Effector CD8-positive, alpha-beta T cell (primary cell): ENCODE measurements at places on chromosomes 5 and 9.

- DNase-seq = no peak
These were observed 344.1 kb upstream of the ADAMTSL1 start for GRCh38 chr9:18129809-18130334.

DNA sequence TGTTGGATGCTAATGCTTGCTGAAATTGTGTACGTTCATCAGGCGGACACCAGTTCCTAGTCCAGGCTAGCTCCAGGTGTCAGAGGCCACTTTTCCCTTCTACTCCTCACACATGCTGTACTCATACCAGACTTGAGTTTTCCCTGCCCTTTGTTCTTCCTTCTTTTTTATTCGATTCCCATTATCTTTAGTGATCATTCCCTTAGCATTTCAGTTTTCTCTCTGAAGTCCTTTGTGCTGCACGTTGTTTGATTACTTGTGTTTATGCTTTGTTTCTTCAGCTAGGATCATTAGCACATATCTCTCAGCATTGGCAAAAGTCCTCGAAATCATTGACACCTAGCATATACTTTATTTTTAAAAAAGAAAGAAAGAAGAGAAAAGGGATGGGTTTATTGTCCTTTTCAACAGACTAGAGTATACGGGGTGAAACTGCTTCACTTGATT, 409 bp upstream of the COX7C start:
- no peak for DNase-seq

GRCh38 chr9:121598965-121599871, 52.2 kb upstream of the DAB2IP start:
- DNase-seq = no peak

- no peak for DNase-seq
These were observed 42.9 kb upstream of the ERBIN start for GRCh38 chr5:65883461-65883860.

DNA sequence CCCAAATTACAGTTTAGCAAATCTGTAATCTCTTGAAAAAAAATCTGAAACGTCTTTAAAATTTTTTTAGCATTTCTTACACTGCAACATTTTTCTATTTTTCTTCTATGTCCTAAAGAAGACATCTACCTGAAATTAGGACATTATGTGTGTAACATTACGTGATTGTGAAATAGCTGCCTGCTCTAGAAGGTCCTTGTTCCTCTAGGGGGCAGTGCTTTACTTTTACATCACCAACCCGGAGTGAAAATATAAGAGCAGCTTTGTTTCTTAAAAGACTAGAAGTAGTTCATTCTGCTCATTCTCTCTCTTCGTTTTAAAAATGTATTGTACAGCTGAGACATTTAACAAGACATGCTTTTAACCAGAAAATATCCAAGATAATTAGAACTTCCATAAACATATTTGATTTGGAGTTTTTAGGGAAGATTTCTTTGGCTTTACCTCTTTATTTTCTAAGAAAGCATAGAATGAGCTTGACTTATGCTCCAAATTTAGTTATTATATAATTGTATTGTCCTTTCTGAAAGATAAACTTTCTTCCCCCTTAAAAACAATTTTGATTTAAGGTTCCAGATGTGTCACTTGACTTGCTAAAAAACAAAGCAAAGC, 48.1 kb upstream of the RIOK2 start:
- DNase-seq = no peak

DNA sequence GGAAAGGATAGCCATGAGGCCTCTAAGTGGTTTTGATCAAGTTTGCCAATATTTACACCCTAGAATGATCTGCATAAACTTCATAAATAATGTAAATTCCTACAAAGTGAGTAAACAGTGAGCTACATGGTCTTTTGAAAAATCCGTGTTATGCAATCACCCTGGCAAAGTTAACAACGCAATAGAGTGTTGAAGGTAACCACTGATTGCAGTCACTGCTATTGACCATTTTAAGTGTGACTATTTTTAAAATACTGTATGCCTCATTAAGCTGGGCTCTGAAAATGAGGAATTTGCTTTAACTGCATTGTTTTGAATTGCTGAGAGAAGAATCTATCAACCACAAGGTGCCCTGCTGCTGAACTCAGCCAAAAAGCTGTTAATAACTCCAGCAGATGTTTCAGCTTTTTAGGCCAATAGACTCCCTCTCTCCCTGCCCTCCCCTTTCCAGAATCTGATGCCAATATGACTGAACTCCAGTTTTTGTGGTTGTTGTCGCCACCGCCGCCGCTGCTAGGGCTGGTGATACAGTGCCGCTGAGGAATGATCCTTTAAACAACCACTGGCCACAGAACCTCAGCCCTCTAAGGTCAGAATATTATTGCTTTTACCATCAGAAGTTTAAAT, 35.3 kb upstream of the SMARCA2 start:
- no peak for DNase-seq

DNA sequence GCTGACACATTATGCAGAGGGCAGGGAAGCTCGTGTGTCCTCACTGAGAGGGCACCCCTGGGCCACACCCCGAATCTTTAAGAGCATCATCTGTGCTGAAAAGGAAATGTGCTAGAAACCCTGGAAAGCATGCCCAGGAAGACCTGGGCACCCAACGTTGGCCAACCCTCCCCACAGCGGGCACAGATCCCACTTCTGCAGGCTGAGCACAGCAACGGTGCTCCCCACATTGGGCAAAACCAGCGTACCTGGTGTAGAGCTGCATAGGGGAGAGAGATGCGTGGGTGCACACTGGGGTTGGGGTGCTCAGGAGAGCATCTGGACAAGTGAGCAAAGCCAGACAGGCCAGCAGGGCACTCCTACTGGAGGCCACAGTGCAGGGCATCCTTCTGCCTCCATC, 32.6 kb downstream of the ROR2 start:
- DNase-seq = no peak

- DNase-seq = no peak
These were observed 654.0 kb upstream of the ACO1 start for GRCh38 chr9:31730398-31730797.

GRCh38 chr9:113998525-113999255, 79.4 kb downstream of the AMBP start:
- no peak for DNase-seq

- no peak for DNase-seq
These were observed 74.5 kb downstream of the ADAMTS2 start for GRCh38 chr5:179270581-179271427.

- peak; percentile 63 for DNase-seq
These were observed 23.9 kb downstream of the PIK3R1 start for GRCh38 chr5:68239487-68239886.

- DNase-seq = no peak
These were observed 96.9 kb upstream of the KLF4 start for GRCh38 chr9:107586493-107586892.

GRCh38 chr5:166399781-166400180, 1891.7 kb upstream of the WWC1 start:
- no peak for DNase-seq

- no peak for DNase-seq
These were observed 45.1 kb downstream of the BNC2 start for GRCh38 chr9:16825331-16825725.

- no peak for DNase-seq
These were observed 60.0 kb downstream of the PSMB7 start for GRCh38 chr9:124355039-124355940.

DNA sequence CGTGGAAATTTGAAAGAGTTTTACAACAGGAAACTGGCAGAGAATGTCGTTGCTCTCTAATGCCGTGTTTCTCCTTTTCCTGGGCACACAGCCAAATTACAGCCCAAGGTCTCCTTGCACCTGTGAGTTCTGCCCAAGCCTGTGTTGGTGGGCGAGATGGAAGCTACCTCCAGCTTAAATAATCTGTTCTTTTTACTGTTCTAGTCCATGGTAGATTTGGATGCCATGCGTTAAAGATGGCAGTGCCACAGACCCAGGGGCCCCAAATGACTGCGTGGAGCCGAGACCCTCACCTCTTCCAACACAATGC, 92.6 kb upstream of the IRX4 start:
- no peak for DNase-seq

DNA sequence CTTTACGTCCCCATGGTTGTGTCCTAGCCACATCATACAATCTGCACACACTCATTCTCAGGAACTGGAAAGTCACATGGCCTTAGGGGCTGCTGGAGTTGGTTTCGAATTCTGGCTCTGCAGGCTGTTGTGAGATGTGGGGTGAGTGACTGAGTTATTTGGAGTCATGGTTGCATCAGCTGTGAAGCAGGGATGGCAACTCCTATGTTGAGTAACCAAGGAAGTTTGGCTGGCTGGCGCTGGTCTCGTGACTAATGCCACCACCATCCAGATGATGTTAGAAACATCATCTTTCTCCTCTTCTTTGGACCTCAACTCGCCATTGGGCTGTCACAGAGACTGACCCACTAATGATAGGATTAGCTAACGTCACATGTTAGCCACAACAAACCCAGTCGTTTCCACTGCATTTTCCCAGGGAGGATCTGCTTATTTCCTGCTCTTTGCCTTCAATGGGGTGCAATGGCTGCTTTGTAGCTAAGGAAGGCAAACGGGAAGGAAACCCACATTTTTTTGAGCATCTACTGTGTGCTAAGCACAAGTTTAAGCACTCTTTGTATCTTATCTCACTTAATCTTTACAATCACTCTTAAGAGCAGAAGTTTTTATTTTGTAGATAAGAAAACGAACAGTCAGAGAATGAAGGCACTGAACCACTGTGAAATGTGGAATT, 78.1 kb upstream of the UBTD2 start:
- DNase-seq = no peak

DNA sequence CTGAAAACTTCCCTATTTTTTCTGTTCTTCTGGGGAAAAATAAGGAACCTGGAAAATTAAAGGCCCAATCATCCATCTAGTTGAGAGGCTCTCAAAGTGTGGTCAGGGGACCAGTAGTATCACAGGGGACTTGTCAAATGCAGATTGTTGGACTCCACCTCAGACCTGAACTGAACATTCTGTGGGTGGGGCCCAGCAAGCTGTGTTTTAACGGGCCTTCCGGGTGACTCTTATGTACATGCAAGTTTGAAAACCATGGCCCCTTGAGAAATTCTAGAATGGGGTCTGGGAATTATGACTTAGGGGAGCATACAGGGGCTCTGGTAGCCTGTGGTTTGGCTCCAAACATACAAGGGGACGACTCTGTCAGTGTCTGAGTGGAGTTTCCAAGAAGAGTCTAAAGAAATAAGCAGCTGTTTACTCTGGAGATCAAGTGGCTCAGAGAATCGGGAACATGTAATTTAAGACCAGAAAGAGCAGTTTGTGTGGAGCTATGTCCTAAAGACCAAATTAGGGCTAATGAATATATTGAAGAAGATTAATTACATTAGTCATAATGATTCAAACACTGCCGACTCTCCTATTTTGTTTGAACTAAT, 177.4 kb downstream of the SLC28A3 start:
- no peak for DNase-seq

DNA sequence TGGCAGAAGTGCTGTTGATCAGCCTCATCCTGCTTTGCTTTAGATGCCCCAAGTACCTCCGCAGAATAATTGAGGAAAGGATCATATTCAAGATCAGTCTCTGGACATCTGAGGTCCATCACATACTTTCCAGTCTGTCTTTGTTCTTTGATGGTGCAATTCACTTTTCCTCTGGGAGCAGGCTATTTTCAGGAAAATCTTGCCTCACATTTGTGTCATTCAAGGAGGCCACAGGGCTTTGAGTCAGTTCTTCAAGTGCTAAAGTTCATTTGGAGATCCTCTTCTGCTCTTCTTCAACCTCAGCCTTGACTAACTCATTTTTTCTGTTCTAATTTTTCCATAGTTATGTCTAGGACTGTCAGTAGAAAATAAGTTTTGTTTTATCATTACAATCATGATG, 18.6 kb downstream of the EQTN start:
- DNase-seq = no peak

DNA sequence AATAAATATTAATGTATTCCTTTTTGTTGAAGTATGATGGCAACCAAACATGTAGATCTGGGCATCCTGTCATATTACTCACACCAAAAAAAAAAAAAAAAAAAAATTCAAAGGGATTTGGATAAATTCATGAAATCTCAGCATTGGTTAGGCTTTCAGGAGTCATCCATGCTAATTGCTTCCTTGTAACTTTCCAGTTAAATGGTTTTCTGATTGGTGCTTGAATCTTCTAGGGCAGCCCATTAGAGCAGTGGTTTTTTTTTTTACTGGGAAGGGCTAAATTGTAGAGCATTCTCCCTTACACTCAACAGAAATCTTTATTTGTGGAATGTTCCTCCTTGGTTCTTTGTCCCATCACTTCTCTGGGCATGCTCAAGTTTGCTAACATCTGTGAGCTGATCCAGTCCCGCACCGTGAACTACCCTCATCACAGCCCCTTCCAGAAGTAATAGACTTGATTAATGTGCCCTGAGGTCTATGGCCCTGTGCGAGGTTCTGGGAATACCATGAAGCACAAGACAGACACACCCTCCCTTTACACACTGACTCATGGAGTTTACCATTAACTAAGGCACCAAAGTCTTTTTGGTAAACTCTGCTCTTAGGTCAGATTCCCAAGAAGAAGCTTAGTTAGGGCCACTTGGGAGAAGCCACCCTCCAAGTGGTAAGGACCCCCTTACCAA, 56.0 kb downstream of the RGS3 start:
- no peak for DNase-seq

GRCh38 chr5:110549301-110549700, 177.2 kb downstream of the TMEM232 start:
- DNase-seq = no peak

DNA sequence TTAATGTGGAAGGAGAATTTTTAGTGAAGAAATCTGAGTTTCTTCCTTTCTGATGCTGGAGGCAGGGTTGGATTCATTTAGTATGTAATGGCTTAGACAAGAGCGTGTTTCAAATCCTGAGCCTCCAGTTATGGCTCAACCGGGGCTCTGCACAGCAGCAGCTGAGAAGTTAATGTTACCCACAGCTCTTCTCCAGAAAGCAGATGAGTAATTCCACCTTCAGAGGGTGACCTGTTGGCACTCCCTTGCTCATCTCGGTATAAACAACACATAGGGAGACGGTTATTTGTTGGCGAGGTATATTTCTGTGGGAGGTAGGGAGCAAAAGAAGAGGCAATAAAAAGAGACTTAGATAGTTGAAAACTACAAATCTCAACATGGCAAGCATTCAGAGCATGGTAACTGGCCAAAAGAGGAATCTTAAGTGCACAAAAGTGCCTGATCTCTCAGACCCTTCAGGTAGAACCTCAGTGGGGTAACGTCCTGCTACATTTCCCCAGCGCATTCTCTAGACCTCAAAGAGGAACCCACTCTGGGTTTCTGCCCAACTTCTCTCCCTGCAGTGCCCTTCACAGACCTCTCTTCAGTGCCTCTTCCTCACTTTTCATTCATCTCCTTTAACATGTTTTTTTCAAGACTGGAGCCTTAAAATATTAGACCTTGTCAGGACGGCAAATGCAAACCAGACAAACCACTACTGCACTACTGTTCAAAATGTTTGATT, 417.5 kb upstream of the ADAMTSL1 start:
- no peak for DNase-seq

GRCh38 chr5:117761186-117761585, 1186.6 kb upstream of the SEMA6A start:
- DNase-seq = no peak

- DNase-seq = no peak
These were observed 35.7 kb upstream of the ORM1 start for GRCh38 chr9:114287001-114287762.

- no peak for DNase-seq
These were observed 30.6 kb upstream of the SMU1 start for GRCh38 chr9:33106827-33107621.
